Choroid plexus epithelial cell (primary cell): ENCODE measurements at places on chromosomes 11 and 22.

DNA sequence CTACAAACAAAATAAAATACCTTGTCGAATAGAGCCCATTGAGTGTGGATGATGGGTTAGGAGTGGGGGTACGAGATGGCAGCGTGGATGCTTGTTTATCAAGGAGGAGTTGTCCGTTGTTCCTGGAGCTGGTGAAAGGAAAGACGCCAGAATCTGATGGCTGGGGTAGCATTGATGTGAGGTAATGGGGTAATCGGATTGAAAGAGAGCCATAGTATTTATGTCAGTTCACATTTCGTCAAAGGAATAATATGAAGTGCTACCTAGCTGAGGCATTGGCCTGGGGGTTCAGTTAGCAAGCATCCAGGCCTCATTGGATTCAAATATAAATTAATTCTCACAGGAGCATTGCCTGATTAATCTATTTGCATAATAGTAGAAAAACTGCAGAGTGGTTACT is 16.9 kb upstream of the DBX1 start:
- no peak for DNase-seq

DNA sequence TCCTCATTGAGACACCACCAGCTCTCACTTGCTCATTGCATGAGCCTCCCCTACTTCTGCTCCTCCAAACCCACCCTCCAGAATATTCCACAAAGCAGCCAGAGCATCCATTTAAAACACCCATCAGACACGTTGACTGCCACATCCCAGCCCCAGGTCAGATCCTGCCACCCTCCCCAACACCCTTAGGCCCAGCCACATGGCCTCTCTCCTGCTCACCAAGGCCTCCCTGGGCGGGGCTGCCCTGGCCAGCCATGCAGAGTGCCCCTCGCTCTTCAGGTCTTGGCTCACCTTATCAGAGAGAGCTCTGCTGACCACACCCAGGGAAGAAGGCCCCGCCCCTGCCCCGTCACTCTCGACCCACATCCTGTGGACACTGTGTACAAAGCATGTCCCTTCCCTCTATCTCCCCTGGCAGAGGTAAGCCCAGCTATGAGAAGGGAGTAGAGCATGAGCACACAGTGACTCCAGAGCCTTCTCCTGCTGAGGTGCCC is 106.8 kb downstream of the MICAL3 start:
- no peak for DNase-seq

GRCh38 chr22:49770547-49771265 is 57.0 kb downstream of the BRD1 start:
- DNase-seq: no peak

DNA sequence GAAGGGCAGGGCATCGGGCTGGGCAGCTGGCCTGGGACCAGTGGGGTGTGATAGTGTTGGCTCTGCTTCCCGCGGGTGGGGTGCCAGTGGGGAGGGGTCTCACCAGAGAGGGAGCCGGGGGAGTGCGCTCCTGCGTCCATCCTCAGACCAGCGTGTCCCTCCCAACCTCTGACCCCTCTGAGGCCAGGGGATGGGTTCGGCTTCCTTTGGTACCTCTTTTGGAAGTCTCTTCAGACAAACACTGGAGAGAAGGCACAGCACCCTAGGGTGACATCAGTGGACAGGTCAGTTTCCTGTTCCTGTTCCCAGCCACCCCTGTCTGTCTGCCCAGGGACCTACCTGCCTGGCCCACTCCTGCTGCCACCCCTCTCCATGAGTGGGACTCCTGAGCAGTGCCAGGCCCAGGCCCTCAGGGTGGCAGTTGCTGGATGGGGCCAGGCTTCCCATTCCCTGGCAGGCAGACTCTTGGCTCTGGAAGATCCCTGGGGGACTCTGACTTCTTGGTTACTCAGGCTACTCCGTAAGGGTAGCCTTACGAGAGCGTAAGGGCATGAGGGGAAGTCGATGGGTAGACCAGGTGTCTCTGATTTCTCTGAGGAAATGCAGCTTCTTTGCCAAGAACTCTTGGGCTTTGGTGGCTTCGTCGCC is 2.6 kb downstream of the TAGLN start:
- DNase-seq: no peak

DNA sequence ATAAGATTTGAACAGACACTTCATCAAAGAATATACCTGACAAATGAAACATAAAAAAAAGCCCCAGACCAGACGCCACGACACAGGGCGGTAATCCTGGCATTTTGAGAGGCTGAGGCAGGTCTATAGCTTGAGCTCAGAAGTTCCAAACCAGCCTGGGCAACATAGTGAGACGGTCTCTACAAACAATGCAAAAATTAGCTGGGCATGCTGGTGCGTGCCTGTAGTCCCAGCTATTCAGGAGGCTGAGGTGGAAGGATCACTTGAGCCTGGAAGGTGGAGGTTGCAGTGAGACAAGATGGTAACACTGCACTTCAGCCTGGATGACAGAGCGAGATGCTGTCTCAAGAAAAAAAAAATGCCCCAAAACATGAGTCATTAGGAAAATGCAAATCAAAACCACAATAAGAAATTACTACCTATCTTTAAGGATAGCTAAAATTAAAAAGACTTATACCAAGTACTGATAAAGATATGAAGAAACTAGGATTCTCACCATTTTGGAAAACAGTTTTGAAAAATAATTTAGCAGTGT is 91.7 kb upstream of the GRAMD1B start:
- no peak for DNase-seq

- peak; percentile 34 for DNase-seq
Measured at GRCh38 chr22:49825944-49826602, 1.6 kb downstream of the BRD1 start.

DNA sequence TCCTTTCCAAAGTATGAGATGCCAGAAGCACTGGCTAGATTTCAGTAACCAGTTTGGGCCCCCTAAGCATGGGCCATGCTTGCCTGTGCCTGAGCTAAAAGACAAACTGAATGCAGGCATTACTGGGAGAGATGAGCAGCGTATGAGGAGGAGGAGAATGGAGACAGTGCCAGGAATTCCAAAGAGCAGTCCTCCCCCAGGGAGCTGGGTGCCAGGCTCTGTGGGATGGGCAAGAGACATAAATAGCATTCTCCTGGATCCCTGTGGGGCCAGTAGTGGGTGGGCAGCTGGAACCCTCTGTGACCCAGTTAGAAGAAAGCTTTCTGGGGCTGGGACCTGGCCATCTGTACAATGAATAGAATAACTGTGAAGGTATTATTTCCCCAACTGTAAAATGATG is 235.6 kb downstream of the KCNA4 start:
- DNase-seq: no peak
